ENCODE measurements at places on chromosomes 12 and 14.

- DNase-seq = no peak
These were observed 37.6 kb downstream of the SPTB start for GRCh38 chr14:64841772-64842750.

- no peak for DNase-seq
These were observed 41.1 kb downstream of the KICS2 start for GRCh38 chr12:64180951-64181350.

DNA sequence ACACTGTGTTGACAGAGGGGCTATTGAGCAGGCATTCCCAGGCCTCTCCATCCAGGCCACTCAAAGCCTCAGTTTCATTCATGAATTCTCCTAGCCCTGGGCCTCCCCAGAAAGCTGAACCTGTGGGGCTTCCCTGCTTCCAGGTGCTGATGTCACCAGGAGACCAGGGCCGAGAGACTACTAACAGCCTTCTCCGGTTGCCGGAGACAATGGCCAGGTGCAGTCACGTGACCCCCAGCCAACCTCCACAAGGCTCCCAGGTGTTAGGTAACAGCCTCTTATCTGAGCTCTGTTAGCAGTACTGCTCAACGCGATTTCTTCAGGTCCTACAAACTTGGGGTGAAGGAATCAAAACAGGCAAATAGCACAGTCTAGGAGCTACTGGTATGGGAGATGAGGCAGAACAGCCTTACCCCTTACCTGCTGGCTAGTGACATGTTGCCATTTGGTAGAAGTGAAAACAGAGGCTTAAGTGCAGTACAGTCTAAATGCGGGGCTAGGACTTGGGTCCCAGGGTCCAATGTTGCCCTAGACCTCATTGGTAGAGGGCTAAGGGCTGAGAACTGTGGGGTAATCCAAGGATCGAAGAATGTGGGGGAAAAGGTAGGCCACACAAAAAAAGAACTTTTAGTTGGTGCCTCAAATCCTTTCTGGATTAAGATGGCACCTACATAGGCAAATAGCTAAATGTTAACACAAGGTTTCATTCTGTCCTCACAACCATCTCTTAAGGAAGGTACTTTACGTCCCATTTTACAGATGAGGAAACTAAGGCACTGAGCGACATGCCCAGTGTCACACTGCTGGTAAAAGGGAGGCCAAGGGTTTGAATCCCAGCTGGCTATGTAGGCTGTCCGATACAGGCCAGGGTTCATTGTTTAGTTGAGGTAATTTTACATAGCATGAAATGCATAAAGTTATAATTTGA, 3.8 kb downstream of the CCDC88C start:
- DNase-seq = peak; percentile 82

DNA sequence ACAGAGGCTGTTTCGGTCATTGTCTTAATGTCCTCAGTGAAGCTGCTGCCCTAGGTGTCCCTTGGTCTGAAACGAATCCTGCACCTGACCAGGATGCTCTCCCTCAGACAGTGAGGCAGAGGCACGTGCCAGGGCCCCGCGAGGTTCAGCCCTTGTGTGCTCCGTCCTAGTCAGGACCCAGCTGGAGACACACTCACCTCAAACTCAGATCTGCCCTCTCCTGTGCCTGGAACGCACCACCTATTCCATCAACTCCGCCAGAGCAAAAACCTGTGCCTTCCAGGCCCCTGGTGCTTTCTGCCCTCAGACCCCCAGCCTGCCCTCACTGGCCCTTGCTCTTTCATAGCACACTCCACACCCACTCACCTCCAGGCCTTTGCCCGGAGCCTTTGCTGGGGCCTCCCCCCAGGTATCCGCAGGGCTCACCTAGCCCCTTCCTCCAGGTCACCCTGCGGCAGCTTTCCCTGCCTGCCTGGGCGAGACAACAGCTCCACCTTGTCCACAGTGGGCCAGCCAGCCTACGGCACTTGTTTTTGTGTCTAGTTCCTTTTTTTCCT, 150.6 kb downstream of the BCL11B start:
- no peak for DNase-seq

GRCh38 chr14:39681782-39682399, 249.7 kb upstream of the FBXO33 start:
- DNase-seq = no peak

GRCh38 chr14:56092763-56093162, 25.4 kb upstream of the PELI2 start:
- no peak for DNase-seq

GRCh38 chr12:76964784-76965571, 86.2 kb upstream of the CSRP2 start:
- no peak for DNase-seq

GRCh38 chr14:100072783-100073346, 7.6 kb downstream of the EVL start:
- peak; percentile 73 for DNase-seq

- DNase-seq = no peak
These were observed 172.0 kb downstream of the SYT10 start for GRCh38 chr12:33267641-33268040.

DNA sequence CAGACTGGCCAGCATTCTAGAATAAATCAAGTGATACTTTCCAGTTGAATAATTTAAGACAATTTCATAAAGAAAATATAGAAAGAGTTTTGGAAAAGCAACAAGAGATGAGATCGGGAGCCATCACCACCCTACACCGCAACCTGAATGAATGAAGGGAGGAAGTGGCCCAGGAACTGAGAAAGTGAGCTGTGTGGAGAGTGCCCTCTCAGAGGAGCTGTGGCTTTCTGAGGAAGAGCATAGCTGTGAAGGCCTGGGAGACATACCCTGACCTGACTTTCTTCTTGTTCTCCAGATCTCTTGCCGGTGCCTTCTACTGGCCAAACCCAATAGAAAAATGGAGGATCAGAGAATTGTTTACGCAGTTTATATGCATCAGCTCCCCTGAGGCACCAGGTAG, 79.3 kb upstream of the TSPAN8 start:
- DNase-seq = no peak
